Activated T-cell treated with anti-CD3 and anti-CD28 coated beads, Interleukin-2, amount 50 U/mL, for 24 hours (primary cell): ENCODE measurements at places on chromosomes 12 and 14.
A peak's percentile ranks its signal among the peaks of the same experiment; 100 is the strongest.

DNA sequence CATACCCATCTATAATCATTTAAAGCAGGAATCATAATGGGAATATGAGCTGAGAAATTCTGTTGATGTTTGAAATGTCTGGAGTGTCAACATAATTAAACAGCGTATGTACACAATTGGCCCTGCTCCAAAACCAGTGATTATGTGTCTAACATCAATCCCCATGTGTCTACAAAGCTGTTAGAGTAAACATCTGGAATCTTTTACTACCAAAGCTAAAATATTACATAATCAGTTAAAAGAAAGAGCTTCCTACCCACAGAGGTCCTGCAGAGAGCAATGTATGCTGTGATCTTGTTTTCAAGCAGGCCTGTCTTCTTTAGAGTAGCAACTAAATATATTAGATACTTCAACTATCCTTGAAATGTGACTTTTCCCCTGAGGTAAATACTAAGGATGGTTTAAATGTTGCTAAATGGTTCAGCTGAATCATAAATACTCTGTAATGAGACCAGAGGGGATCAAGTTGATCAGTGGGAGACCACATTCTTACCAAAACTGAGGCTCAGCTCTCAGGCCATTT, 74.3 kb downstream of the RASSF8 start:
- DNase-seq = no peak

DNA sequence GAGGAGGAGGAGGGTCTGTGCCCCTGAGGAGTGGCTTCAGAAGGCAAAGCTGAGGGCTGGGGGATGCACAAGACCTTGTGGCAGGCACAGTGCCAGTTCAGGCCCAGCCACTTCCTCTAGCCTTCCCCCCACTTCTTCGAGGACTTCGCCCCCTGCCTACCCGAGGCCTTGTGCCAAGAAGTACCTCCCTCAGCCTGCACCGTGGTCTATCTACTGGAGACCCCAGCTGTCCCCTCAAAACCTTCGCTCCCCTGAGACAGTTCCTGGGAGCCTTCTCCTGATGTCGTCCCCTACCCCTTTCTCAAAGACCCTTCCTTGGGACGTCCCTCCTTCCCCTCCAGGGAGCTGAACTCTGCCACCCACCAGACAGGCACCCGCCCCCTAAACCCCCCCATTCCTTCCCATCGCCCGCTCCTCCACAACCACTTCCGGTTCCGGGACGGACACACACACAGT, 604 bp downstream of the ZNF384 start:
- DNase-seq = no peak

DNA sequence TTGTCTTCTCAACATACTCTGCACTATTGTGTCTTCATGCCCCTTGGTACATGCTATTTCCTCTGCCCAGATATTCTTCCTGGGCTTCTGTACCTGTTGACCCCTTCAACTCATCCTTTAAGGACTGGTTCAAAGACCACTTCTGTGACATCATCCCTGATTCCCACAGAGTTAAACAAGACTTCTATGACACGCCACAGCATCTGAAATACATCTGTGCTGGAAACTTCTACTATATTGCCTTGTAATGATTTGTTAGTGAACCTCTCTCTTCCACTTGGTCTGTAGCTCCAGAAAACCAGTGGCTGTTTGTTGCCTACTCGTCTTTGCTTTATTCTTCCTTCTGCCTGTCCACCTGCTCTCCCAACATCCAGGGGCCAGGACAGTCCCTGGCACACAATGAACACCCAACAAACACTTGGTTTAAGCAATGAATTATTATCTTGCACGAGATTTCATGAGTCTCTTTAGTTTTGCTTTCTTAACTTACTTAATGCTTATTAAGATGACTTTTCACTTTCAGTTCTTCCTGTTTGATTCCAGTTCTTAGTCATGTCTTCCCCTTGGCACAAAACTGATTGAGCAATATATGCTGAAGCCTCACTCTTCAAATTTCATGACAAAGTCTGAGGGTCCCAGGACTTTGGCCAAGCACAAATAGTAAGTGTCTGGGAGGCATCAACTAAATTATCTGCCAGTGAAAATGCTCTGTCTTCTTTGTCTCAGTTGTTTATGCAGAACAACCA, 485.9 kb downstream of the APAF1 start:
- no peak for DNase-seq

- DNase-seq = peak; percentile 15
Observed at GRCh38 chr14:104431929-104432541, 147.5 kb upstream of the C14orf180 start.

GRCh38 chr14:101927859-101928258, 36.5 kb upstream of the DYNC1H1 start:
- peak; percentile 45 for DNase-seq
